ENCODE measurements at places on chromosomes 1 and 21.

GRCh38 chr1:176559474-176559873, 96.5 kb downstream of the PAPPA2 start:
- no peak for DNase-seq

GRCh38 chr1:33080885-33081553, at the start of gene AZIN2:
Gene AZIN2 (plus strand): TSS chr1:33081153. CDS start chr1:33082250, 1,097 bp downstream.
- peak; percentile 97 for DNase-seq

DNA sequence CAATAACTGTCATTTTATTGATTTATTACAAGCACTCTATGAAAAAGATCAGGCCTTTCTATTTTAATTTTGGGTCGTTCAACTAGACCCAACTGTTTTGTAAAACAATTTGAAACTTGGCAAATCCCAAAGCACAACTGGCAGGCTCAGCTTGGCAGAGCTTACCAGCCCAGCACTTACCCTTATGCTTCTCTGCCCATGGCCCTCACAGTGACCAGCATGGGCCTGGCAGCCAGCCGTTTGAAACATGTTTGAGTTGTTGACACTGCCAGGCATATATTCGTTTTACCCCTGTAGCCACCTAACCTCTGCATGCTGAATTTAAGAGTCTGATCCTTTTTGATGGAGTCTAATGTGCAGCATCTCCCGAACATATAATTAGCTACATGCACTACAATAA, 796.7 kb upstream of the ADGRL2 start:
- DNase-seq, result no peak

DNA sequence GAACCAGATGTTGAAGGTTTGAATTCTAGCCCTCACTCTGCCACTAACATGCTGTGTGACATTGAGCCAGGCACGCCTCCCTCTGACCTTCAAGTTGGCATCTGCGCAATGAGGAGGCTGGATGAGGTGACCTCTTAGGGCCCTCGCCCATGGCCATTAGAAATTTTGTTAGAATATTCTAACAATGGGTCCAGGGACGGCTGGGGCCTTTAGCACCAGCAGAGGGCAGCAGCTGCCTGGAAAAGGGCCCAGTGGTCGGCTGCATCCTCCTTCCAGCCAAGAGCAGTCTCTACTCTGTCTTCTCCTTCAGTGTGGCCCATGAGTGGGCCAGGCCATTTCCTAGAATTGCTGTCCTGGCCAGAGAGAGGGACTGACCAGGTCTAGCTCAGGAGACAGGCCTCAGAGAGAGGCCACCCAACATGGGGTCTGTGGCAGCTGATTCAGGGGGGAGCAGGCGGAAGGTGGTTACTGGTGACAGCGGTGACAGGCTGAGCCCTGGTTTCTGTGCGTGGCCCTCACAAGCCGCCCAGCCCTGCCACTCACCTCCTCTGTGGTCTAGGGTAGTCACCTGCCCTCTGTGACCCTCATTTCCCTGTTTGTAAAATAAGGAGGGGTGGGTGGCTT, 101.3 kb upstream of the ACTL8 start:
- peak; percentile 66 for DNase-seq

DNA sequence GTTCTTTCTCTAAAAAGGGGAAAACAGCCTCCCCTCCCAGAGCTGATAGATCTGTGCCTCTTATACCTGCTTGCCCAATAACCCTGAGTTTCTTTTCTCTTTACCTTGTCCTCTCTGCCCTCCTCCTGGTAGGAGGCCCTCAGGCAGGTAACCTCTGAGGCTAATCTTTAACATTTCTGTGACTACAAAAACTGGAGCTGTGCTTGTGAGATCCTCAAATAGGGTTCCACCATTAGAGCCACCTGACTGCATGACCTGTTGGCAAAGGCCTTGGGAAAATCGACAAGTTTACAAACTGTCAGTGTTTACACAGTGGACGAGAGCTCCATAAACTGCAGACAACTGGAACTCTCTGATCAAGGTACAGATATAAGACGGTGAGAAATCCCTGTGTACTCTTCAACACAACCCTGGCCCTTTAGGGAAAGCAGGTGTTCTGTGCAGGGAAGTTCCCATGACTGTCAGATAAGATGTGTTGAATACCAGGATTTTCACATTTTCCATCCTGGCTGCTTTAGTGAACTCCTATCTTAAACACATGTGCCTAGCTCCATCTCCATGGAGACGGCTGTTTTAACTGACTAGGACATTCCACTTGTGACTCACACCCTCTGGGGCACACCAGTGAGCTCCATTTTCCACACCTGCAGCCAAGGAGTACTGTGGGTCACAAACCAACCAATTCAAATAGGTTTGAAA, 38.3 kb downstream of the ECE1 start:
- DNase-seq, result no peak

DNA sequence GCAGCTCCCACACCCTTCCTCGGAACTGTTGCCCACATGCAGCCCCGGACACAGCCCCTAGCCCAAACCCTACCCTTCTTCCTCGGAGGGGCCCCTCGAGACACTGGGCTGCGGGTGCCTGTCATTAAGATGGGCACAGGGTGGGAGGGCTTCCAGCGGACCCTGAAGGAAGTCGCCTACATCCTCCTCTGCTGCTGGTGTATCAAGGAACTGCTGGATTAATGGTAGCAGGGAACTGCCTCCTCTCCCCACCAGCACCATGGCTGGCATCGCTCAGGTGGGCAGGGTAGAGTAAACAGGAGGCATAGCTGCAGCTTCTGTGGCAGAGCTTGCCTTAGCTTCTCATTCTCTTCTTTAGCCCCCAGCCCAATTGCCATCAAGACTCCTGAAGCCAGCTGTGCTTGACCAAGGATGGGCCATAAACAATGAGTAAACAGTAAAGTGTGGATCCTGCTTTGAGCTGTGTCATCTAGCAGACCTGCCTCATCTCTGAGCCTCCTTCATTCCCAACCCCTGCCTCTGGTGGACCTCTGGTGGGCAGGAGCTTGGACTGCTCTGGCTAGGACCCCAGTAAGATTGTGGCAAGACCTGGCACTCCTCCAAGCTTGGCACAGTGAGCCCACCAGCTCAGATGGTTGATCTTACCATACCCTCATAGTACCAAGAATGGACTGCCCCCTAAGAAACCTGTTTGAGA, at the start of gene LENEP:
LENEP (plus strand) TSS at position 15 of the 697 bp plus-strand sequence; CDS start at position 37, 22 bp downstream.
- no peak for DNase-seq

DNA sequence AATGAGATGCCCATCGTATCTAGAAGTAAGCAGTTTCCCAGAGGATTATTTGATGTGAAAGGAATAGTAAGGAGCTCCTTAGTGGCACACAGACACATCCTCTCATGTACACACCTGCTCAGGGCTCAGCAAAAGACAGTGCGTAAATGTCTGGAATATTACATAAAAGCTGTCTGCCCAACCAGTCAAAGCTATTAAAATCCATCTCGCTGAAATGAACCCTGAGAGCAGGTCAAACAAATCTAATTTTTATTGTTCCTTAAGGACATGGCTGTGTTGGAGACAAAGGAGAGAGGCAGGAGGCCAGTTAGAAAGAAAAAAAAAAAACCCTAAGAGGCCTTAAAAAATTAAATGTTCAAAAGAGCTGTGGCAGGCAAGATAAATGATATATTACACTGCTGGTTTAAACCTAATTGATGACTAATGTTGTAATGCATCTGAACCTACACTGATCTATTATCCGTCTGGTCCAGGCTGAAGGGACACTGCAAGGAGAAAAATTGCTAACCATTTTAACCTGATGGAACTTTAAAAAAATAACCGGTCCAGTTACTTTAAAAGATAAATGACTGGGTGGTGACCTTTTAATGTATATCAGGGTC, 58.5 kb upstream of the FGGY start:
- no peak for DNase-seq

DNA sequence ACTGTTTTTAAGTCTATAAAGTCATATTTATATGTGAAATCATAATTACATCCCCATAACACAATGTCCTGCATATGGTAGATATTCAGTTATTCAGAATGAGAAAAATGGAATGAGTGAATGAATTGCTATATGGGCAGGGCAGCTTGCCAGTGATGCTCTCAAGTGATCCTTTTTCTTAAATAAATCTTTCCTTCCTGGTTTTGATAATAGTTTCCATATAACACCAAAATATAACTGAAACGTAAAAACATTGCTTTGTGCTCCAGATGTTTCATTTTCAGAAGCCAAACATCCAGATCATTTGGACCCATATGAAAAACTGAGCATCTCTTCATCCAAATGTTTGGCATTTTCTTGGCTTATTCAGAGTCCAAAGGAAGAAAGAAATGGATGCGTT, 30.2 kb upstream of the RGS8 start:
- no peak for DNase-seq

DNA sequence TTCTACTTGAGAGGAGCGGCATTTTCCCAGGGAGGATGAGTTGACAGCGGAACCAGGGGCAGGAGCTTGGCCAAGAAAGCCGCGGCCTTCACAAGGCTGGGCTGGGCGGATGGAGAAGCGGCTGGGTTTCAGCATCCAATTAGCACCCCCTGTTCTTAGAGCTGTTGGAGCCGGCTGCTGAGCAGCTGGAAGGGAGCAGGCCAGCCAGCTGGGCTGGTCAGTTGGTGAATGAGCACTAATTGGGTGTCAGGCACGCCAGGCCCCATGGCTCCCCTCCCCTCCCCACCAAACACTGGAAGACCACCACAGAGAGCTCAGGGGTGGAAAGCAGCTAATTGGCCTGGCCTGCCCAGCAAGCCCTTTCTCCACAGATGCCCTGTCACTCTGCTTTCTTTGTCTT, 245.6 kb downstream of the RRAGC start:
- no peak for DNase-seq

GRCh38 chr1:1099506-1100183, 16.2 kb downstream of the C1orf159 start:
- DNase-seq, result no peak

DNA sequence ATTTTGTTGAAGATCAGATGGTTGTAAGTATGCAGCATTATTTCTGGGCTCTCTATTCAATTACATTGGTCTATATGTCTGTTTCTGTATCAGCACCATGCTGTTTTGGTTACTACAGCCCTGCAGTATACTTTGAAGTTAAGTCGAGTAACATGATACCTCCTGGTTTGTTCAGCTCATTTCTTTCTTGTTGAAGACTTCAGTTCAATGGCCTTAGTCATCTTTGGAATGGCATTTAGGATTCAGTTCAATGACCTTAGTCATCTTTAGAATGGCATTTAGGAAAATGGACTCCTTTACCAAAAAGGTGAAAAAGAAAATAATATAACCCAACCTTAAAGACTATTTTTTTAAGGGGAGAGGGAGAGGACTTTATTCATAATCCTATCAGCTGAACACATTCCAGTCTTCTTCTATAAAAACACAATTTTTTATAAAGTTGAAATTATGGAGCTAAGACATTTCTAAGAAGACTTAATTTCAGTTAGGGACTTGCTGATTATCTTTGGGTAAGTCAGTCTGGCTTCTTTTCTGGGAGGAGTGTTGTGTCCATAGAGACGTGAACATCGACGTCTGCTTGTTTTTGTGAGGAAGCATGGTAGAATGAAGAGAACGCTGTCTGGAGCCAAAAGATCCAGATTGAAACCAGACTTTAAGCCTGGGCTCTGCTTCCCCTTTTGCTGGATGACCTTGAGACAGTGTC, 48.3 kb downstream of the DDR2 start:
- DNase-seq, result no peak

- no peak for DNase-seq
These were observed 6.3 kb downstream of the KLHL21 start for GRCh38 chr1:6596351-6596750.

- peak; percentile 17 for DNase-seq
These were observed 320.9 kb downstream of the ASTN1 start for GRCh38 chr1:176843352-176844297.

- DNase-seq, result no peak
These were observed 117.1 kb upstream of the COL6A1 start for GRCh38 chr21:45864436-45864835.

- DNase-seq, result no peak
These were observed 47.6 kb upstream of the ABCG1 start for GRCh38 chr21:42171091-42172053.

DNA sequence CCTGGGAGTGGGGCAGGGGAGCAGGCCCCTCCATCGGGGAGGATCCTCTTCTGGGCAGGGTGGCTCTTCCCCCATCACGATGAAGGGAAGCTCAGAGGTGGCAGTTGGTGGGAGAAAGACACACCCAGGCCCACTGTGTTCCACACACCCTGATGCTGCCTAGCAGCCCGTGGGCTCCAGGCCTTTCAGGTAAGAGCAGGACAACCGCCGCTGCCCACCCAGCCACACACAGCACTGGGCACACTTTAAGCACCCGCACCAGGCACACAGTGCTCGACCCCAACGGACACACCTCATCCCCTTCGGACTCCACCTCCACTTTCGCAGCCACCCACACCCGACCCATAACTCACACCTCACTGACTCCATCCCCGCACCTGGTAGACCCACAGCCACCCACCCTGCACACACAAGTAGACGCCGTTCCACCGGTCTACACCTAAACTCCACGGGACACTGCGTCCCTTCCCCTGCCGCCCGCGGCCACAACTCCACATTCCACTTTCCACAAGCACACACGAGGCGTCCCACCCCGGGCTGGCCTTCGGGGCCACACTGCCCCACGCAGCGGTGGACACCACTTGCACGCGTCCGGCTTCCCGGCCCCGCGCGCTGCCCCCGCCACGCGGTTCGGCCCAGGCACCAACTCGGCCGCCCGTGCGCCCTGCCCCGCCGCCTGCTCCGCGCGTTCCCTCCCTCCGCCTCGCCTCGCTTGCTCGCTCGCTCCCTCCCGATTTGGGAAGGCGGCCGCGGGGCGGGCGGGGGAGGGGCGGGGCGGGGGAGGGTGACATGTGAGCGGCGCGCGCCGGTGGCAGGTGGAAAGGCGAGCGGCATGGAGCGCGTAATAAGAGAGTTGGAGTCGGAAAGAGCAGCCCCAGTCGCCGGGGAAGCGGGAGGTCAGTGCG, at the start of gene KCNQ4:
KCNQ4 (plus strand) TSS at position 787 of the 905 bp plus-strand sequence. CDS start 307 bp downstream, outside the sequence.
- peak; percentile 39 for DNase-seq

DNA sequence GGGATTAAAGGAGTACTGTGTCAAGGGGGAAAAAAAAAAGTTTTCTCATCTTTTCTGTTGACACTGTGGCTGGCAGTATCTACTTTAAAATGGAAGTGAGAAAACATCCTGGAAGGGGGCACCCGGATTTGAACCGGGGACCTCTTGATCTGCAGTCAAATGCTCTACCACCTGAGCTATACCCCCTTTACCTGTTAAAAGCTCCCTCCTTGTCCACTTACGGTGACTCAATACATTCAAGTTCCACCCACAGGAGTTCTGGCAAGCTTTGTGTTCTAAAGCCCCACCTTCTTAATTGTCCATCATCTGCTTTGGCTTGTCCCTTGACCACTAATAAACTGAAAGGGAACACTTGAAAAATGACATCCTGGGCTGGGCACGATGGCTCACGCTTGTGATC, 68.2 kb downstream of the FNBP1L start:
- DNase-seq, result no peak

GRCh38 chr21:27339902-27340301, 373.0 kb upstream of the ADAMTS5 start:
- DNase-seq, result no peak

- peak; percentile 79 for DNase-seq
These were observed 39.4 kb downstream of the OR10Z1 start for GRCh38 chr1:158644449-158644848.

GRCh38 chr1:38839363-38839762, 20.2 kb downstream of the RRAGC start:
- DNase-seq, result no peak
